Stimulated activated CD4-positive, alpha-beta T cell treated with anti-CD3 and anti-CD28 coated beads, TNF-alpha, amount 100 ng/mL, for 1 hour (primary cell): ENCODE measurements at places on chromosomes 3 and 15.

DNA sequence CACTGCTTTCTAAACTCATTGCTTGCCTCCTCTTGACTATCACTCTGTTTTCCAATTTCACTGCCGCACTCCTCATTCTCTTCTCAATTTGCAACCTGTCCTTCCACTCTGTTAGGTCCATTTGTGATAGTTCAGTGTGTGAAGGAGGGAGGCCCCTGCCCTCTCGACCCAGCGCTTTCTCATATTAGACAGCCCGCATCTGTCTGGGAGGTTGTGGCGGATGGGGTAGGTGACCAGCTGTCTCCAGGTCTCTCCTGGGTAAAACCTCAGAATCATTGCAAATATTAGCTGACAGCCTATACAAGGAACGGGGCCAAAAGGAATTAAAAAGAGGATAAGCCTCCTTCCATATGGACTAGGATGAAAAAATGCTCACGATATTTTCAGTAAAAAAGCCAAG is 358.3 kb downstream of the SHQ1 start:
- no peak for DNase-seq

DNA sequence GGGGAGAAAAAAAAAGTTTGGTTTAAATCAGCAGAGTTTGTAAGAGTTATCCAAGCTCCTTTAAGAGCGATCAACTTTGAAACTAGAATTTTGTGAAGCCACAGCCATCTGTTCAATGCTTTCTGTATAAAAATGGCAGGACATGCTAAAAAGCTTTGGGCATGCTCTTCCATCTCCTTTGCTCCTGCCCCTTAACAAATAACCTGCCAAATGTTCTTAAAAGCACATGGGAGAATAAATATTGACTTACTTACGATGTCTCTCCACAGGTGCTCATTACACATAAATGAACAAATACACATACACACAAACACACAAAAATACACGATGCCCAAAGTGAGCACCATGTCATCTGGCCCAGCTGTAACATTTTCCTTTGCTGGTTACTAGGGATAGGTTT is 211.8 kb upstream of the DPH6 start:
- DNase-seq = no peak

DNA sequence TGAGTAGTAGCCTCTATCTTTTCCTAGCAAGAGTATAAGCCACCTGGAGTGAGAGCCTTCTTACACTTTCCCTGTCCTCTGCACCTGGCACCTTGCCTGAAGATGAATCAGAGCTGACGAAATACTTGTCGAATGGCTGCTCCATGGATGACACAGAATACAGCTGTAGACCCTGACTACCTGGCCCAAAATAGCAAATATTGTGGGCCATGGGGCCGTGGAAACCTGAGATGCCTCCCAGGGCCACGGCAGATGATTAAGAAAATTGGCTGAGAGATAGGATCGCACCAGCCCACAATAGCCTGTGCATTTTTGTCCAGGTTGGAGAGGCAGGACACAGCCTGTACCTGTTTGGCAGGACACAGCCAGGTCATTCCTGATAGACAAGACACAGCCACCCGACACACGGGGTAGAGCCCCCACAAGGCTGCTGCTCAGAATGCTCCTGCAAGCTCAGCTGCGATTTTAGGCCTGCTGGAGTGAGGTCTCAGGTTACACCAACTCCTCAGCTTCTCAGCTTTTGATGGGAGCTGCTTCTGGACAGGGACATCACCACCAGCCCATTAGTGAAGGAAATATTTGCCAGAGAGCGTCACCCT is 22.9 kb upstream of the TPM1 start:
- no peak for DNase-seq

- DNase-seq = no peak
Observed at GRCh38 chr3:171358181-171358880, 101.9 kb downstream of the TNIK start.

DNA sequence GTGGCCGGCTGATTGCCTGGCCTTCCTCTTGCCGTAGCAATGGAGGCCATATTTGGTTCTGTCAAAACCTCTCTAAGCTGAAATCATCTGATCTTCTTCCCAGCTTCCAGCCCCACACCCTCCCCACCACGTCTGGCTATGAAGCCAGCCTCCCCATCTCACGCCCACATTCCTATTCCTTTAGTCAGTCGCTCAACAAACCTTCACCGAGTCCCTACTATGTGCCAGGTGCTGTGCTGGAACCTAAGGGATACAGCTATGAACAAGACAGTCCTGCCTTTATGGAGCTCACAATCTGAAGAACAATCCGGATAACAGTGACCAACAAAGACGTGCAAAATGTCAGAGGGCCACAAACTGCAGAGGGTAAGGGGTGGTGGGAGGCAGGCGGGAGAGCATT is 31.9 kb upstream of the SMAD6 start:
- DNase-seq = no peak

GRCh38 chr3:50588759-50589433 is 19.6 kb downstream of the HEMK1 start:
- no peak for DNase-seq

GRCh38 chr3:137335478-137335877 is 377.7 kb downstream of the IL20RB start:
- no peak for DNase-seq

- no peak for DNase-seq
Observed at GRCh38 chr3:94217406-94217805, 154.5 kb downstream of the NSUN3 start.

GRCh38 chr3:3392946-3393345 is 213.5 kb upstream of the CRBN start:
- no peak for DNase-seq

DNA sequence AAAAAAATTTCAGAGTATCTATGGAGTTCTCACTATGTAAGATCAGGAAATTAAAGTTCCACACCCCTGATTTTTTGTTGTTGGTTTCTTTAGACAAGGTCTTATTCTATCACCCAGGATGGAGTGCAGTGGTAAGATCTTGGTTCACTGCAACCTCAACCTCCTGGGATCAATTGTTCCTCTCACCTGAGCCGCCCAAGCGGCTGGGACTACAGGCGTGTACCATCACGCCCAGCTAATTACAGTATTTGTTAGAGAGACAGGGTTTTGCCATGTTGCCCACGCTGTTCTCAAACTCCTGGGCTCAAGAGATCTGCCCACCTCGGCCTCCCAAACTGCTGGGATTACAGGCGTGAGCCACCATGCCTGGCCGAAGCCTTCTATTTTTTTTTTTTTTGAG is 12.4 kb downstream of the QRICH1 start:
- DNase-seq = no peak

- DNase-seq = no peak
Observed at GRCh38 chr15:90478846-90479481, 50.8 kb upstream of the CRTC3 start.

GRCh38 chr3:55624238-55624637 is 137.1 kb upstream of the WNT5A start:
- DNase-seq = no peak

- peak; percentile 60 for DNase-seq
Observed at GRCh38 chr15:52078876-52079700, 33.5 kb downstream of the BCL2L10 start.

DNA sequence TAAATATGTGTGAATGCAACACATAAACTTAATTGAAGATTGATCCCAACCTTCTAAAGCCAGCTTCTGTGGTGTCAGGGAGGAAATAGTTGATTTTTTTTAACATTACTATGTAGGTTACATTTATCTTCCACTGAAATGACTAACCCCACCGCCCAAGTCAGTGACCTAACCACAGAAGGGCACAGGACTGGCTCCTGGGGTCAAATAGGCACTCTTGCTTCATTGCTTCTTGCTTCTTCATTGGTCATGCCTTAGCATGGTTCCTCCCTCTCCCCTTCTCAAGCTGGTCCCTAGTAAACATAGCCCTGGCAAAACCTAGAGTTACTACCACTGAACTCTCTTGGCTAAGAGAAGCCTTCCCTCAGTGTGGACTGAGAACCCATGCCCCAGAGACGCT is 12.3 kb downstream of the EIF1B start:
- no peak for DNase-seq

- DNase-seq = no peak
Observed at GRCh38 chr3:142165194-142165593, 15.8 kb upstream of the TFDP2 start.

DNA sequence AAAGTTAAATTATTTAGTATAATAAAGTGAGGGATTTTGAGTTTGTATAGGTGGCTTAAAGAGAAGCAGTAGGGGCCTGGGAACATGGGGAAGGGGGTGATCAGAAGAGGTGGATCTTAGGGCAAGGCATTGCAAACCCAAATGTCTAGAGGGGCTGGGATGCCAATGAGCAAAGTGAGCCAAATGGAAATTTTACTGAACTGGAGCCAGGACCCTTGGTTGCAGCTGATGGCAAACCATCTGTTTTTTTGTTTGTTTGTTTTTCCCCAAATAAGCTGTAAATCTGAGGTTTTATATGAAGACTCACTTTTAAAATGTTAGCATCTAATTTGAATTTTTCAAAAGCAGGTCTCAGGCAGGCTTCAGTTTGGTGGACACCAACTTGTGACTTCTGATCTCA is 14.8 kb upstream of the PARP14 start:
- DNase-seq = no peak

DNA sequence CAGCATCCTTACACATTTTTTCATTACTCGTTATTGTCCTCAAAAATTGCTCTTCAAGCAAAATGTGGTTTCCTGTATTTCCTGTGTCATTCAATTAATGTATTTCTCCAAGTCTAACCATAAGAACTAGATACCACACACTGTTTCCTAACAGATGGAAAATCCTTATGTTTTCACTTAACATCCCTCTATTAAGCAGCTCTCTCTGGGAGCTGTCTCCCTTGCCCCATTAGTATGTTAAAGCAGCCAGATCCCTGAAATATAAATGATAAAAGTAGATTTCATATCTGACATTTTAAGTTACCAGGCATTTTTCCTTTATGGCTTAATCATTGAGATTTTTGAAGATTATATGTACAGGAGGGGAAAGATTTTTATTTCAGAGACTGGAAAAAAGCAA is 15.9 kb downstream of the PFN2 start:
- no peak for DNase-seq

- DNase-seq = no peak
Observed at GRCh38 chr3:43866529-43867353, 176.0 kb downstream of the ABHD5 start.

- no peak for DNase-seq
Observed at GRCh38 chr3:10563396-10563795, 58.0 kb upstream of the ATP2B2 start.

DNA sequence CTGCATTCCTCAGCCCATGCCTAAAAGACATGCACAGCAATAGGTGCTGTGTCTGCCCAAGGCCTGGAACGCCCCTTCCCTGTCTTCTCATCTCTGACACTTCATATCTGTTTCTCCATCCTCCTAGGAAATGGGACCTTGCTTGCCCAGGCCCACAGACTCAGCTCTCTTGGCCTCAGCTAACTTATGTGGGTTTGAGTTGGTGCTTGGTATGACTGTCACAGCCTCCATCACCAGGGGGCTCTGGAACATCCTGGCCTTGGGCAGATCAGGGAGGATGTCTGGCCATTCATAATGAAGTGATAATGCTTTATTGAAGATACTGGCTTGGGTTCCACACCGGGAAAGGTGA is 156.7 kb upstream of the SMAD3 start:
- no peak for DNase-seq

- no peak for DNase-seq
Observed at GRCh38 chr15:78207110-78207458, 27.3 kb downstream of the ACSBG1 start.

GRCh38 chr3:104102386-104102785 is 1264.3 kb upstream of the ALCAM start:
- DNase-seq = no peak

DNA sequence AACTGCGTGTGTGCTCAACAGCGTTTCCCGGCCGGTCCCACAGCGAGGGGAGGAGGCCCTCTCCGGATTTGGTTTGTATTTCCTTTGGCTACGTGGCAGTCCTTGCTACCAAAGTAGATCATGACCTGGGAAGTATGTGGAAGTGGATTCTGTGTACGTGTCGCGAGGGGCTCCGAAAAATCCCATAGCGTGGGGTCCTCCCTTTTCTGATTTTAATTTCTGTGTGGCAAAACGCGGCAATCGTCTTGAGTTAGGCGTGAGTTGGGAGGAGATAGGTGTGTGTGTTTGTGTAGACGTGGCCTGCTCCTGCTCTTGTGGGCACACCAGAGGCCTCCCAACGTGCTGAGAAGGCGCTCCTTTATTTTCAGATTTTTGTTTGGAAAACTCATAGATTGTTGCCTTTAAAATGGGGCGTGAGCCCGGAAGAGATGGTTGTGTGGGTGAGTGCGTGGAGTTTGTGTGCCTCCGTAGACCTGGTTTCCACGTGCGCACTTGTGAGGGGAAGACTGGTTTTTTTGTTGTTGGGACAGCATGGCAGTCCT is 1.2 kb downstream of the TRIM71 start:
- DNase-seq = no peak

DNA sequence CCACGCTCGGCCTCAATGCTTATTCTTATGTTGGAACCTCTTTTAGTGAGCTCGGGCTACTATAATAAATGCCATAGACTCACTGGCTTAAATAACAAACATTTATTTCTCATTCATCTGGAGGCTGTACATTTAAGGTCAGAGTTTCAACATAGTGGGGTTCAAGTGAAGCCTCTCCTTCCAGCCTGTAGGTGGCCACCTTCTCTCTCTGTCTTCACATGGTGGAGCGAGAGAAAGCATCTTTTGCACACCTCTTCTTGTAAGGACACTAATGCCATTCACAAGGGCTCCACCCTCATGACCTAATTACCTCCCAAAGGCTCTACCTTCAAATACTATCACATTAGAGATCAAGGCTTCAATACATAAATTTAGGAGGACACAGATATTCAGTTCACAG is 520.3 kb upstream of the EPHA6 start:
- no peak for DNase-seq

GRCh38 chr3:4904811-4905695 is 74.2 kb upstream of the BHLHE40 start:
- DNase-seq = no peak

GRCh38 chr3:25438791-25439555 is 10.9 kb downstream of the RARB start:
- no peak for DNase-seq

DNA sequence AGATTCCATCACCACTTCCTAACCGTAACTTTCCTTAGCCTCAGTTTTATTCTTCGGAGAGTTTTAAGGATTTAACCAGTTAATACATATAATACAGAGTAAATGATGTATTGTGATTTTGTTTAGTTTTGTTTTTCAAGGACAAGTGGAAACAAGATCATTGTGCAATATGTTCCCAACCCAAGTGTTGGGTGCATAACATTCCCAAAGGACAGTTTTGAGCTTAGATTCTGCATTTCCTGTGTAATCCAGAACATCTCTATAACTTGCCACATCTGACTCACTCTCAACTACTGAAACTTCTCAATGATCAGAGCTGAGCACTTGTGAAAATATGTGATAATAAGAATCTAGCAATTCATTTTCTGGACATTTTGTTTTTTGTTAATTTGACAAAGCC is 466.1 kb upstream of the PPP2R3A start:
- no peak for DNase-seq

- no peak for DNase-seq
Observed at GRCh38 chr15:83115410-83115809, 8.0 kb downstream of the TM6SF1 start.

DNA sequence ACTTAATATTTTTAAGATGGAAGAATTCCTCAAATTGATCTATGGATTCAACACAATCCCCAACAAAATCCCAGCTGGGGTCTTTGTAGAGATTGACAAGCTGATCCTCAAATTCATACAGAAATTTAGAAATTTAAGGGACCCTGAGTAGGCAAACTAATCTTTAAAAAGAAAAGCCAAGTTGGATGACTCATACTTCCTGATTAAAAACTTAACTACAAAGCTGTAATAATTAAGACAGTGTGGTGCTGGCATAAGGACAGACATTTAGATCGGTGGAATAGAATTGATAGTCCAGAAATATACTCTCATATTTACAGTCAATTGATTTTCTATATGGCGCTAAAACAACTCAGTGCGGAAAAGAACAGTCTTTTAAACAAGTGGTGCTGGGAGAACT is 11.6 kb downstream of the FAM162A start:
- DNase-seq = no peak
